ENCODE measurements at places on chromosomes 5 and 9.

- no peak for DNase-seq
These were observed 58.9 kb downstream of the TTC39B start for GRCh38 chr9:15248081-15248480.

- no peak for DNase-seq
These were observed 28.1 kb downstream of the GPX3 start for GRCh38 chr5:151048526-151048925.

DNA sequence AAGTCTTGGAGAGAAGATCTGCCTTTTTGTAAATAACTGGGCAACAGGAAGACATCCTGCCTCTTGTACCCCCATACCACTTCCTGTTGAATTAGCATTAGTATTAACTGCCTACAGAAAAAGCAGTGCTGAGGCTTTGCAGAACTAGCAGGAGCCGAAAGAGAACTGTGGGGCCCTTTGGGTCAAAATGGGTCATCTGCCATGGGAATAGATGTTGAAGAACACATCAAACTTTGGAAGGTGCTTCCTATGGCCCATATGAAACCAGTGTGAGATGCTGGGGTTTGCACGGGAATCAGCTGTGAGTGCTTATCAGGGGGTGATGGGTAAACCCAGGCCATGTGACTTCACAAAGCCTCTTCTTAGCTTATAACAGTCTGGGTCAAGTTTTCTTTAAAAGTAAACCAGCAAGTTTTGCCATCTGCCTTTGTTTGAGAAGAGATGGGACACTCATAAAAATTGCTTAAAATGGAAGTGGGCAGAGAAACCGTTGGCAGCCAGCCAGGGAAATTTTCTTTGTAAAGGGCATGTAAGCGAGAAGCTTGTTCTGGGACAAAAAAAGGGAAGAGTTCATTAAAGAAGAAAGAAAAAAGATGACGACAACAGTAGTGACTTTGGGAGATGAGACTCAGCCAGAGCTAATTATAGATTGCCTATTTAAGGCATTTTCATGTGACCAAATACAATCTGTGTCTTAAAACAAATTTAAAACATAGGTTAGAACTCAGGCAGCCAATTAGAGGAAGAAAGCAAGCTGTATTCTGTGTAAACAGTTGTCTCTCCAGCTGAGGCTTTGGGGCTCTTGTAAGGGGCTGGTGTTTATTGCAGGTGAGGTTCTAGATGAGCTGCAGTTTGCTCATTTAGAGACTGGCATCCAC lies 4.4 kb downstream of the SLC25A25 start:
- peak; percentile 54 for DNase-seq

DNA sequence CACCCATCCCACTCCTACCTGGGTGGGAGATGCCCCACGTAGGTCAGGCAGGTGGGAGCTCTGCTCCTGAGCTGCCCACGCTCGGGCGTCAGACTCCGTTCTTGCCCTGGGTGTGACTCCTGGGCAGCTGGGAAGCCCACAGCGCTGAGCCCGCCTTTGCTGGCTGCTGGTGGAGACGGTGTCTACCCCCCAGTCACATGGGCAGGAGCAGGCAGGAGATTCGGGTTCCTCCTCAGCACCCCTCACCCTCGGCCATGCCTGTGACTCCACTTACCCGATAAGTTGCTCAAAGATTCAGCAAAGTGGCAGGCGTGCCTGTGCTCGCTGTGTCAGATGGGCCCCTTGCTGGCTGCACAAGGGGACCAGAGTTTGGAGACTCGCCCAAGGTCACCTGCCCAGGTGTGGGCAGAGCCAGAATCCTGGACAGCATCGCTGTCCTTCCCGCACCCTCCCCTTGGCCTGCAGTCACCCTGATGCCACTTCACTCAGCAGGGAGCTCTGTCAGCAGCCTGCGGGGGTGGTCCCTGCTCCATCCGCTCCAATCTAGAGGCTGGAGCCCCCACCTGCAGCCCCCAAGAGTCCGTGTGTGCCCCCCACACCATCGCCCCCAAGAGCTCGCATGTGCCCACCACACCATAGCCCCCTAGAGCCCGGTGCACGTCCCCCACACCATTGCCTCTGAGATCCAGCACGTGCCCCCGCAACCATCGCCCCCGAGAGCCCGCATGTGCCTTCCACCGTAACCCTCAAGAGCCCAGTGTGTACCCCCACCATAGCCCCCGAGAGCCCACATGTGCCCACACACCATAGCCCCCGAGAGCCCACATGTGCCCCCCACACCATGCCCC lies 4.2 kb downstream of the LCN1 start:
- no peak for DNase-seq

DNA sequence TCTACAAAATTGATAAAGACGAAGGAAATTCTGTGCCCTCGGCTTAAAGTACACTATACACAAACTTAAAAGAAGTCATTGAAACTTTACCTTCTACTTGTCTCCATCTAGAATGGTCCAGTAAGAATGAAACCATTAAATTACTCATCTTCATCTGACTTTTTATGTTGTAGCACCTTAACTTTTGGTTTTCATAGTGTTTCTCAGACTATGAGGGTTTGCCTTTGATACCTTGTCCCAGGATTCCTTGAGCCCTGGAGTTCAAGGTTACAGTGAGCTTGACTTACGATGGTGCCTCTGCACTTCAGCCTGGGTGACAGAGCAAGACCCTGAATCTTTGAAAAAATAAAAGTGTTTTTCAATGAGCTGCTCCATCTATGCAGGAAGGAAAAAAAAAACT lies 132.2 kb downstream of the CDC42SE2 start:
- no peak for DNase-seq

DNA sequence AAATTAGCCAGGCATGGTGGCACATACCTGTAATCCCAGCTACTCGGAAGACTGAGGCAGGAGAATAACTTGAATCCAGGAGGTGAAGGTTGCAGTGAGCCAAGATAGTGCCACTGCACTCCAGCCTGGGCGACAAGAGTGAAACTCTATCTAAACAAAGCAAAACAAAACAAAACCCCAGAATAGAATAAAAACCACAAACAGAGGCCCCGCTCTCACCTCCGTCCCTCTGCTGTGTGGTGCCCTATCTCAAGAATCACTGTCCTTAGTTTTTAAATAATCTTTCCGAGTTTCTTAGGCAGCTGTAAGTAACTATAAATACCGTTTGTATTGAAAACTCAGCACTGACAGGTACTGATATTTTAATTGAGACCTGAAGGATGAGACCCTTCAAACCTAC lies 42.7 kb upstream of the IER5L start:
- DNase-seq: no peak

- DNase-seq: no peak
These were observed 2195.7 kb upstream of the C9orf72 start for GRCh38 chr9:29769019-29769418.

DNA sequence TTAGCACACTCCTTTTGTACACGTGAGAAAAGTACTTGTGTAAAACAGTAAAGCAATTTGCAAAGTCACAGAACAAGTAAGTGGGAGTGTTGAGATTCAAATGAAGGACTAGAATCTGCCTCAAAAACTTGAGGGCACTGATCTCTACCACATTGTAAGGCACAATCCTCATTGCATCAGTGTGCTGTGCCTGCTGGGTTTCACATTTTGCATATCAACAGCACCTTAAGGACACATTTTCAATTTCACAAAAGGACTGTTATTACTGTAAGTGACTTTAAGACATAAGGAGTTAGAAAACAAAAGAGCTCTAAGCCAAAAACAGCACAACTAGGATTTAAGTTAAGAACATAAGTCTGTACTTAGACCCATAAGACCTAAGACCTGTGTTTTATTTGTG lies 44.7 kb upstream of the HK3 start:
- DNase-seq: no peak

All from DND-41 (cell line).